ENCODE measurements at places on chromosomes 7 and 10. TPM values are rescaled to one million over a fixed set of nuclear protein-coding genes. Genes with fewer than 3 reads are reported as not detected.

SLC16A9 gene
- 1.5 TPM for total RNA-seq

IFIT2 gene
- 0.28 TPM for total RNA-seq

ZPBP gene
- not detected for total RNA-seq

NKX1-2 gene
- 0.56 TPM for total RNA-seq

CRYGN gene
- total RNA-seq = not detected

TSPAN13 gene
- 2.2 TPM for total RNA-seq

ANKMY2 gene
- total RNA-seq = 34.1 TPM

MEST gene
- 2,085 TPM for total RNA-seq

MUC3A gene
- not detected for total RNA-seq

CREB5 gene
- total RNA-seq = 17.6 TPM

UCN3 gene
- 0.10 TPM for total RNA-seq

SNCG gene
- total RNA-seq = 38.1 TPM

ANKRD61 gene
- 0.63 TPM for total RNA-seq

SLC18A3 gene
- total RNA-seq = not detected

GNG11 gene
- total RNA-seq = 12.5 TPM
